Activated effector memory CD4-positive, alpha-beta T cell treated with Interleukin-2 at 50 U/mL for 16 hours (primary cell): ENCODE measurements at places on chromosomes 5 and 9.
A peak's percentile ranks its signal among the peaks of the same experiment; 100 is the strongest.

DNA sequence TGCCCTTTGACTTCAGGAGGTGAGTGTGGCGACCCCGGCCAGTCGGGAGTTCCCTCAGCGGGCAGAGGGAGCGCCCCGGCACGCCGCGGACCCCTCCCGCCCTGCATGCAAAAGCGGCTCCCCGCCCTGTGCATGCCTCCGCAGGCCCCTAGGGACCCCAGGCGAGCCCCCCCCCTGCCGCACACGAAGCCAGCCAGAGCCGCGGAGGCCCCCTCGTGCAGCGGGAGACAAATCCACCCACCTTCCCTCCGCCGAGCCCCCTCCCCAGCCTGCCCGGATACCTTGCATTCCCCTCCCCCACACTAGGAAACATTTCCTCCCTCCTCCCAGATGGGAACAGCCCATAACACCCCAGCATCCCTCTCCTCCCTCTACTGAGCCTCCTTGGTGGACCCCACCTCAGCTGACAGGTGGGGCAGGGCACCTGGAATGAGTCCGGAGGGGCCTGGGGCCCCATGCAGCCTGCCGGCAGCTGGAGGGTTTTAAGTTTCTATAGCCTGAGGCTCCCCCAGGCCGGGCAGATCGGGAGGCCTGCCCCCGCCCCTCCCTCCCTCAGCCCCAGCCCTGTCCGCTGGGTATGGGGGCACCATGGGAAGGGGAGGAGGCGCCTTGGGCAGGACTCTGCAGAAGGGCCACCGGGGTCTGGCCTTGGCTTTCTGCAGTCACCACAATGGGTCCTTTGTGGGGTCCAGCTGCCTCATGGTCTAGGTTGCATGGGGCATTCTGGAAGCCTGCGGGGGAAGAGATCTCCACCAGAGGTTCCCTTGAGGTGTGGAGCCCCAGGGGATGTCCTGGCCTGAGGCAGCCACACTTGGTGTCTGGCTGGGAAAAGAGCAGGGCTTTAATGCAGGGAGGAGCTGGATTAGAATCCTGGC lies 601 bp downstream of the ERGIC1 start:
- DNase-seq, result no peak

- no peak for DNase-seq
These were observed 385.0 kb downstream of the EFNA5 start for GRCh38 chr5:107285772-107286171.

DNA sequence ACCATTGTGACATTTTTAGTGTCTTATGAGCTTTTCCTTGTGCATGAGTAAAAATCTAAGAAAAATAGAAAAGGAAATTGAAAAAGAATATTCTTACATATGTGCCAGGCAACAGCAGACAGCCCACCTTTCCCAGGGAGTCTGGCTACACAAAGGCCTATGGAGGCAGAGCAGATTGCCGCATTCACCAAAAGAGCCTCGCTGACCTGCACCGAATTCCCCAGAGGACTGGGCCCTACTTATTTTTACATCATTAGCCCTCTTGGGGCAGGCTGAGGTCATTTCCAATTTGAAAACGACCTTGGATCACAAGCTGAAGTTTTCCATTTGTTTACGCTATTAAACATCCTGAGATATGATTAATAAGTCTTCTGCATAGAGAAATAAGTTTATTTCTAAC lies 66.2 kb upstream of the WDR41 start:
- no peak for DNase-seq

GRCh38 chr9:8905731-8906130 lies 1106.2 kb upstream of the DMAC1 start:
- DNase-seq, result no peak

DNA sequence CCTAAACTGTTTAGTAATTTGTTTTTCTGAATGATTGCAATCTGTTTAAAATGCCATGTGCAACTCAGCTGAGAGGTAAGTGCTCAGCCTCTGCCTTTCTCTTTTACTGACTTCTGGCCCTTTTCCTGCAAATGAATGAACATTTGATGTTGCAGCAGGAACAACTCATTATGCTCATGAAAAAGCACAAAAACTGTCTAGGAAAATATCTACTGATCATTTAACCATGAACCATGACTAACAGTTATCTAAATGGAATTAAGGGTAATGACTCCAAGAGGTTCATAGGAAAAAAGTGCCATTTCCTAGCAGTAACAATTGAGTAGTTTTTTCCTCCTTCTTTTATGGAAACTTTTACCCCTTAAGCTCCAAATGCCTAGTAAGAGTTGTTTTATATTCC lies 70.6 kb upstream of the ANKH start:
- DNase-seq, result no peak

DNA sequence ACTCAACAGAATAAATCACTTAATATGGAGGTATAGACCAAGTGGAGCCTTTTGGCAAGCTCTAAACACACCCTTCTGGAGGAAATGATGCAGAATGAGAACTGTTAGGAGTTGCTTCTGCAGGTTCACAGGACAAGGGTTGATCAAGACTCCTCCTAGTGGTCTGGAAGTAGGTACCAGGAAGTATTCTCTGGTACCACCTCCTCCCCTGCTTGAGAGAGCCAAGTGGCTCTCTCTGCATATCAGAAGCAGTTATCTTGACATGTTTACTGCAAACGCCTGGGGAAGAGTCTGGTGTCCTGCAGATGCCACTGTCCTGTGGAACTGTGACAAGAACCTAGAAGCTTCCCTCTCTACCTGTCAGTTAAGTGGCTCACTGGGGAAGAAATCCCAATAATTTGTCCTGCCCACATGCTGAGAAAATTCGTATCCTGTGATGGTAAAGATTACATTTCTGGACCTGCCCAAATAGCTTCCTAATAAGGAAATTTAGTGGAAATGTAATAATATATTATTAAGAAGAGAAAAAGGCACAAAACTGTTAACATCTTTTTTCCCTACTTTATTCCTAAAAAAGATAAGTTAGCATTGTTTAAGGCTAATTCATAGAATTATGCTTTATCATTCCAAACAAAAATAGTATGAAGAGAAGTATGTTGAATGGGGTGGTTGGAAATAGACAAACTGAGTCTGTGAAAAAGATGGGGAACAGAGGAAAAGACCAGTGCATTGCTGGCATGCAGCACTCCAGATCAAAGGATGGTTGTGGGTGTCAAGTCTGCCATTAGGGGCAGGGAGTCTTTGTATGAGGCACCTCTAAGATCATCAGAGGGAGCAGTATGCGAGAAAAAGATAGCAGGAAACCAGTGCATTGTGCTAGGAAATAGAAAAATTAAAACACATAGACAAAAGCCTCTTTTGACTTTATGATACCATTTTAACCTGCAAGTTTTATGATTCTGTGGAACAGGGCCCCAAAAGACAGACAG lies 118.8 kb downstream of the CDC42SE2 start:
- peak; percentile 25 for DNase-seq

- DNase-seq, result no peak
These were observed 34.6 kb upstream of the NFIB start for GRCh38 chr9:14348373-14349145.

- DNase-seq, result no peak
These were observed 122.9 kb upstream of the NFIL3 start for GRCh38 chr9:91546574-91546973.

GRCh38 chr5:143434261-143435209 lies 31.0 kb upstream of the NR3C1 start:
- peak; percentile 38 for DNase-seq

DNA sequence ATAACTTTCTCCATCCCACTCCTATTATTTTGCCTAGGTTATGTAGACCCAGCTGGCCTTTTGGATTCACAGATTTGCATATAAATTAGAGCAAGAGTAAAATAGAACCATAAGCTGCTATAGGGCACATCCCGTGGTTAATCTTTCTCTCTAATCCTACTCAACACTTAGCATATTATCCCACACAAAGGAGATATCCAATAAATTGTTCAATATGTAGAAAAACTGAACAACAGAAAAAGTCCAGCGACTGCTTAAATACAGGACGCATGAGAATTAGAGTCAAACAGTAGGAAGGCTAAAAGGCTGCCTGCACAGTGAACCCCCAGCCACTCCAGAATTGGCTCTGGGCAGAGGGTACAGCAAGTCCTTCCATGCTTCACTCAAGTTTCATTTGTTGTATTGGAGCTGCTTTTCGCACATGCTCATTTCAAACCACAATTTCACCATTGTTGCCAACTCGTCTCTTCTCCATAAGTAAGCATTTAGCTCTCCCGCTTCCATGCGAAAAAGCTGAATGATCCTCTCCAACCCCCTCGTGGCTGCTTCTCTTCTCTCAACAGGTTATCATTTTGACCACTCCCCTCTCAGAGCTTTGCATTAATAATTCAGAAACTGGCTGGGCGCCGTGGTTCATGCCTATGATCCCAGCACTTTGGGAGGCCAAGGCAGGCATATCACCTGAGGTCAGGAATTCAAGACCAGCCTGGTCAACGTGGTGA lies 14.1 kb upstream of the IQGAP2 start:
- no peak for DNase-seq

GRCh38 chr9:8653855-8654254 lies 854.3 kb upstream of the DMAC1 start:
- DNase-seq, result no peak

DNA sequence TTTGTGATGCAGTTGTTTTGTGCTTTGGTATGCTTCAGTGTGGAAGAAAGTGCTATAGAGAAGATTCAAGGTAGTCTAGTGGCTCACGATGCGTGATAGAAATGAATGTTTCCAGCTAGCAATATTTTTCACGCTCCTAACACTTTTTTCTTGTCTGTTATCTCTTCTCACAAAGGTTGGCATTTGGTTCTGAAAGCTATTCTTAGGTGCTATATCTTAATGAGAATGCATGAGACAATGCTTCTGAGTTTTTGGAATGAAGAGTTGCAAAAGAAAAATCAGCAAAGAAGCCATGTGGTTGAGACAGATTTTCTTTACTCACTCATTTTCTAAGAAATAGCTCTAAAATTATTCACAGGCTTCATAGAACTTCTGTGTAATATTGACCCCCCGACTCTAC lies 122.6 kb downstream of the PDE8B start:
- no peak for DNase-seq

DNA sequence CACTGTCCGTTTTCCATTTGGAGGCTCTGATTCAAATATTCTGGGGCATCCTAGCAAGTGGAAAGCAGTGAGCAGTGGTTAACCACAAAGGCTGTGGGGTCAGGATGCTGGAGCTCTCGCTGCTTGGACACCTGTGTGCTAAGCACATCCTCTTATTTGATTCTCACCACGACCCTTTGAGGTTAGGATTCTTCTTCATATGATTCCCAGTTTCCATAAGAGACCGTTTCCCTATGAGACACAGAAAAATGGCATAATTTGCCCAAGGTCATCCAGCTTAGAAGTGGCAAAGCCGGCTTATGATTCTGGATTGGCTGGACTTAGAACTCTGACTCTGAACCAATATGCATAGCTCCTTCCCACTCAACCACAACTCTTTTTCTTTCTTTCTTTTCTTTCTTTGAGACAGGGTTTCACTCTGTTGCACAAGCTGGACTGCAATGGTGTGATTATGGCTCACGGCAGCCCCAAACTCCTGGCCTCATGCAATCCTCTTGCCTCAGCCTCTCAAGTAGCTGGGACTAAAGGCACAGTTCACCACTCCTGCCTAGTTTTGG lies 207.7 kb downstream of the TTLL11 start:
- no peak for DNase-seq

- no peak for DNase-seq
These were observed 1.6 kb upstream of the PRDM6 start for GRCh38 chr5:123087173-123088030.

DNA sequence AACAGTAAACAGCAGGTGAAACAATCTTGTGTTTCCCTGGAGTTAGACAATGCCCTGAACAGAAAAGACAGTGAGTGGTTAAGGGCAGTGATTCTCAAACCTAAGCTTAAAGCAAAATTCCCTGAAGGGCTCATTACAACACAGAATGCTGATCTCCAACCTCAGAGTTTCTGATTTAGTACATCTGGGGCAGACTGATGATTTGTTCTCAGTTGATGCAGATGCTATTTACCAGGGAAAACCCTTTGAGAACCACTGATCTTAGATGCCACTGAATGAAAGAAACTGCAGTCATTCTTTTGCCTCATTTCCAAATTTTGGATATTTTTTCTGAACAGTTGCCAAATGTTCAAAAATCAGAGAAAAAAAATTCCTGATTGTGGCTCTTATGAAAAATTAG lies 18.7 kb upstream of the ADAM19 start:
- no peak for DNase-seq

- no peak for DNase-seq
These were observed 40.3 kb downstream of the HEXB start for GRCh38 chr5:74725331-74725730.

DNA sequence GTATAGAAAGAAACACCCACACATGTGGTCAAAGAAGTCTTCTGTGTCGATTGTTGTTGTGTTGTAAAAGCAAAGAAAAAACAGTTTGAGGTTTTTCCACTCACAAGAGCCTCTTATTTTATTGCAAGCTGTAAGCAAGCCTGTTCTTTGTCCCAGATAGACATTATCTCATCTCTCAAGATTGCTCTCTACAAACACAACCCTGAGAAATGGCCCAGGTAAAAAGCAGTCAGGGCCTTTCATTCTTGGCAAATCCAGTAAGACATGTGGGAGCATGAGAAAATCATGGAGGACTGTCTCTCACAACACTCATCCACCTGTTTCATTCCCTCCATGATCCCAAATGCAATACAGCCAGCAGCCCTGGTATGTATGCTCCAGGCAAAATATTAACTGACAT lies 286.6 kb upstream of the POU5F2 start:
- no peak for DNase-seq

- DNase-seq, result no peak
These were observed 303.9 kb upstream of the EDIL3 start for GRCh38 chr5:84688566-84688965.

- DNase-seq, result no peak
These were observed 12.0 kb upstream of the AJM1 start for GRCh38 chr9:136829981-136830885.

DNA sequence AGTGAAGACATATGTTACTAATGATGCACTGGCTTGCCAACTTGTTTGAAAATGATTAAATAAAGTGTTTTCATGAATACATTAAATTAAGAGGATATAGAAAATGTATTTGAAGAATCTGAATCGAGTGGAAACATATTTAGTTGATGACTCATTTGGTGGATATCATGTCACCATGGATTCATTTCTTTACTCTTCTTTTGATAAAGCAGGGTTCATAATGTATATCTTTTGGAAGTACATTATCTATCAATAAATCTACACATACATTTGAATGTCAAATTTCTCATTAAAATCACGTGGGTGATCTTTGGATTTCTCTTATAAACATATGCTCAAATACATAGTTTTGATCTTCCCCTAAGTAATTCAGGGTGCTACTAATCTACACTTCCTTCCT lies 1148.1 kb upstream of the ACO1 start:
- no peak for DNase-seq

GRCh38 chr9:73434826-73435225 lies 283.2 kb downstream of the ANXA1 start:
- no peak for DNase-seq

GRCh38 chr5:75524071-75524470 lies 12.4 kb downstream of the POLK start:
- DNase-seq, result no peak
